Dorsolateral prefrontal cortex (tissue), 122 donors: ENCODE measurements at places on chromosomes 1 and 21. TPM values are rescaled to one million over a fixed set of nuclear protein-coding genes. Genes with fewer than 3 reads are reported as not detected.
A peak's percentile ranks its signal among the peaks of the same experiment; 100 is the strongest.

Gene SPRR4
- not detected for total RNA-seq

Gene FCRL6
- total RNA-seq, result not detected

Gene NRIP1
- total RNA-seq, result 31.4 TPM

Gene TFAP2E
- total RNA-seq, result 8.8 TPM

Gene GBP7
- not detected for total RNA-seq

Gene MTX1
- total RNA-seq, result 21.1 TPM

Gene HRNR
- total RNA-seq, result not detected

Gene GPR3
- 1.6 TPM for total RNA-seq

Gene LRRC71
- 0.60 TPM for total RNA-seq

Gene ACTL8
- total RNA-seq, result not detected

GRCh38 chr1:36585569-36586548 lies 103.1 kb upstream of the CSF3R start:
- DNase-seq, result no peak

DNA sequence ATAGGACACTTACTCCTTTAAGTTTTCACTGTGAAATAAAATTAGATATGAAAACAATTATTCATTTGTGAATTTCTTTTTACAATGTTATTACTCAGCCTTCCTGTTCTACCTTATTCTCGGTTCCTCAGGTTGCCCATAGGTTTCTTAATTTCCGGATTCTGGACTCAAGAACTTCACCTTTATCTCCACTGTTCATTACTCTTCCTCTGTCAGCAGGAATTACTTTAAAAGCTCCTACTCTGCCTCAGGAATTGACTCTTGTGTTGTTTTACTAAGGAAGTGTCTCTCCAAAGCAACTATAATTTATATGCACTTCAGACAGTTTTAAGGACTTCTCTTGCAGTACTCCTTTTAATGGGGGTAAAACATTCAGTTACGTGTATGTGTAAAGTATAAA lies 123.8 kb downstream of the OSBPL9 start:
- no peak for DNase-seq

DNA sequence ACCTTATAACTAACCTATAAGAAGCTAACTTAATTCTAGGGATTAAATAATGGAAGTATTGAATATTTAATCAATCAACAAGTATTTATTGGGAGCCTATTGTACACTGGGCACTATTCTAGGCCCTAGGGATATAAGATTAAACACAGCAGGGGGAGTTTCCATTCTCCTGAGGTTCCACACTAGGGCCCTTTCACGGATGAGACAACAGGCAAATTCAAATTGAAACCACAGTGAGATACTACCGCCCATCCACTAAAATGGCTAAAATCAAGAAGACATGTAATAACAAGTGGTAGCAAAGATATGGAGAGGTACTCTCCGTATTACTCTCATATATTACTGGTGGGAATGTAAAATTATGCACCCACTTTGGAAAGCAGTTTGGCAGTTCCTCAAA lies 674.4 kb downstream of the KIF26B start:
- DNase-seq, result no peak

GRCh38 chr1:185739967-185740366 lies 5.8 kb downstream of the HMCN1 start:
- no peak for DNase-seq

DNA sequence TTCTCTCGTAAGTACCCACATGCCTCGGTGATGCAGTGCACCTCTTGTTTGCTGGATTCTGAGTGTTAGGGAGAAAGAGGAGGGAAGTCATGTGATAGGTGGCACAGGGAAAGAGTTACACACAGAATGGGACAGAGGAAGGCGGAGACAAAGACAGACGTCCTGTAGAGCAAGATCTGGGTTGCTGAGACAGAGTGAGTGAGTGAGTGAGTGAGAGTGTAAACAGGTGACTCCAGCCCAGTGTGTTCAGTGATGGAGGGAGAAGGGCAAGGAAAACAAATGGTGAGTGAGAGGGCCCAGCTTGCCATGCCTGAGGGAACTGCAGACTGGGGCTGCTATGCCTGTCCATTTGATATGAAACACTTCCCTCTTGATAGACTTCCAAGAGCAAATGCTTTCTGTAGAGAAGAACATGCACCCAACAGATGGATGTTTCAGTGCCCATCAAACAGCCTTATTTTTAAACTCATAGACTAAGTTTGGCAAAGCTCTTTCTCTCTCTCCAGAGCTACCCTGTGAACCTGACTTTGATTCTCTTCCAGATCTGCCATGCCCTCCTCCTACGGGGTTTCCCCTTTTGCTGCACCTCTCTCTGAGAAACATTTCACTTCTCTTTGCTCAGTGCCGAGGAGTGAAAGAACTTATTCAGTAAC lies 209.9 kb upstream of the COA6 start:
- no peak for DNase-seq

DNA sequence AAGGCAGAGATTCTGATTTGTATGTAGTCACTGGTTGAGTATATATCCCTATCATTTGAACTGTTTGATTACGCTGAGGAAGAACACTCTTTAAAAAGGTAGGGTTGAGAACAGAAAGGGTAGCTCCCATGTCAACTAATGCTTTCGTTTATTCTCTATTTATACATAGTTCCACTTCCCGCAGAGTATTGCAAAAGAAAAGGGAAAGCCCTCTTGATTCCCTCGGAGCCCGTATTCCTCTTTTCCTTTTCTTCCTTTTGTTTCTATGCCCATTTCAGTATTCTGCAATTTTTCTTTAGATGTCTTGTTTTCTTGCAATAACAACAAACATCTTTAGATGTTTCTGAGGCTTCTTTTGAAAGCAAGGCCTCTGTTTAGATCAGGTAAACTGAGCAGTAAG lies 78.2 kb downstream of the DNTTIP2 start:
- DNase-seq, result no peak

DNA sequence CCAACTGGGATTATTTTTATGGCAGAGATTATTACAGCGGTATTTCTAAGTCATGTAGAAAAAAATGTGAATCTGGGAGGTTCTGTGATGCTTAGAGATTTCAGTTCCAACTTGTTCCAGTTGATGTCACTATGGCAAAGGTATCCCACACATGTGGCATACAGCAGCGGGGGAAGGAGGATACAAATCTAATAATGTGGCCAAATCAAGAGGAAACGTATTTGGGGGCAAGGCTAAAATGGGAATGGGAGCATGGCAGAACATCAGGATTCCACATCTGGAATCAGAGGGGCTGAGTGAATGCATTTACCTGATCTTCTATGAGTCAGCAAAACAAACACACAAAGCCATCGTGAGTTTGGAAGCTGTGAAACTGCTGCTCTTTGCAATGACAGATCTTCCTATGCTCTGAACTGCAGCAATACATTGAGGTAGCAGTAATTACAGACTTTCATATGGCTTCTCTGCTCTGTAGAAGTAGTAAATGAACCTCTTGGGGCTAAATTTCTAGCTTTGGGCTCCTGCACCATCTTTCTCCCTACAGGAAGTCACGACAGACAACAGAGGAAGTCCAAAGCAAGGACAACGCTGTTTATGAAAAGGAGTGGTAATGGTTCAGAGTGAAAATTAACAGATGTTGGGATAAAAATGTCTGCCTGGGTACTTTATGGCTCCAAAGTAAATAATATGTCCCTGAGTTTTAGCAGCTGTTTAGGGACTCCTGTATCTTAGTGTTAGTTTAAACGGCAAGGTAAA lies 55.5 kb downstream of the GABPA start:
- DNase-seq, result no peak

GRCh38 chr1:116001739-116002487 lies 25.6 kb downstream of the SLC22A15 start:
- DNase-seq, result no peak

GRCh38 chr1:175317779-175318178 lies 125.2 kb upstream of the KIAA0040 start:
- no peak for DNase-seq

DNA sequence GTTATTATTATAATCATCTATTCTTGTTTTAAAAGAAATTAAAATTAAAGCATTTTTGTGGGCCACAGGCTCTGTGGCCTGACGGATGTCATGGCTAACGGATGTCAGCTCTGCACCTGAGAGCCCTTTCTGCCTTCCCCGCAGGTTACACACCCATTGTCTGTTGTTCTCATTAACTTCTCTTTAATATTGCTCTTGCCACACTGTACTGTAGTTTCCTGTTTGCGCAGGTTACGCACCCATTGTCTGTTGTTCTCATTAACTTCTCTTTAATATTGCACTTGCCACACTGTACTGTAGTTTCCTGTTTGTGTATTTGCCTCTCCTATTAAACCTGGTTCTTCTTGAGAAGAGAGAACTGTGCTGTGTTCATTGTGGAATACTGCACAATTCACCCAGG lies 294.4 kb upstream of the PLXNA2 start:
- no peak for DNase-seq

- DNase-seq, result no peak
Measured at GRCh38 chr1:97143236-97143882, 421.8 kb downstream of the PTBP2 start.

DNA sequence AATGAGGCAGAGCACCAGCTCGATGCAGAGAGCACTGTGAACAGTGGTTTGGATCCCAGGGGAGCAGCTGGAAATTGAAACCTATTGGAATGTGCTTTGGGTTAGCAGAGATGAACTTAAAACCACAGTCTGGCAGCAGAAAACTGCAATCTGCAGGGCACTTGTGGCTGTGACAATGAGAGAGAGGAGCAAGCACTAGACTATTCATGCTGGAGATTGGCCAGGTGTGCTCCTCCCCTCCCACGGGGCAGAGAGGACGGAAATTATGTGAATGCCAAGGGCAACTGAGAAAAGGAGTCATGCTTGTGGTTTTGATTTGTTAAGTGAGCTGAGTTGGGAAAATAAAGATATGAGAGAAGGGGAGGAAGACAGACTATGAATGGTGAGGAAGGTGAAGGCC lies 38.1 kb downstream of the HSD3B2 start:
- no peak for DNase-seq

DNA sequence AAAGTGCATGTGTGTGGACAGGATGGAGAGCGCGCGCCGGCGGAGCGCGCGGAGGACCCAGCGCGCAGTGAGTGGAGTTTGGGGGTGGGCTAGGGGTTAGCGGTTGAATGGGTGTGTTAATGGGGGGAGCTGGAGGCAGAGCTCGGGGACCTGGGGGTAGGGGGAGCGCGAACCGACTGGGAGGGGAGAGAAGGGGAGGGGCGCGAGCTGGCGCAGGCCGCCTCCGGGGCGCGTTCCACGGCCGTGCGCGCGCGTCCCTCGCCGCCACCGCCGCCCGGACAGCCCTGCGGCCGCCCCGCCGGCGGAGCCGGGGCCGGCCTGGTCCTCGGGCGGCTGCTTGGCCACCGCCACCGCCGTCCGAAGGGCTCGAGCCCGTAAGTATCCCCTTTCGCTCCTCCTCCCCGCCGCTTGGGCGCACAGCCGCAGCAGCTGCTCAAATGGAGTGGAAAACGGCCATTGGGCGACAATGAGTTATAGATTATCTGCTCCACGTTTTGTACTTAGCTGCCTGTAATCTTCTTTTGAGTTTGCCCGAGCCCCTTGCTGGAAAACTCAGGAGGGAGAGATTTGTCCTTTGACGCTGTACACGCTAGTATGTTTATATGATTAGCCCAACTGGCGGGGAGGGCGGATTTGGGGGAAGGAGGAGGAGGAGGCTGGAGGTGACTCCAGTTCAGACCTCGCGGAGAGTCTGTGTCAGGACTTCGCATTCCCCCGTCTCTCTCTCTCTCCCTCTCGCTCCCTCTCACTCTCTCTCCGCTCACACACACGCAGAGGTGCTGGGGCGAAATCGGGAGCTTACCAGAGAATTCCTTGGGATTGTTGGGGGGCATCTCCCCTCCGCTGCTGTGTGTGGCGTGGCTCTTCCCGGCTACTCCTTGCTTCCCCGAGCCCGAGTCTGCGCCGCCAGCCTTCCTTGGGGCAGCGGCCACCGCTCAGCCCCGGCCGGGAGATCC lies at the start of gene ADGRL2:
TSS of gene ADGRL2 (plus strand) at position 240 of the 956 bp plus-strand sequence. CDS start 36,051 bp downstream, outside the sequence.
- peak; percentile 6 for DNase-seq

GRCh38 chr1:231611851-231612250 lies 14.7 kb upstream of the DISC1 start:
- peak; percentile 29 for DNase-seq

- DNase-seq, result no peak
Measured at GRCh38 chr1:36008546-36009197, 75.2 kb upstream of the TEKT2 start.

DNA sequence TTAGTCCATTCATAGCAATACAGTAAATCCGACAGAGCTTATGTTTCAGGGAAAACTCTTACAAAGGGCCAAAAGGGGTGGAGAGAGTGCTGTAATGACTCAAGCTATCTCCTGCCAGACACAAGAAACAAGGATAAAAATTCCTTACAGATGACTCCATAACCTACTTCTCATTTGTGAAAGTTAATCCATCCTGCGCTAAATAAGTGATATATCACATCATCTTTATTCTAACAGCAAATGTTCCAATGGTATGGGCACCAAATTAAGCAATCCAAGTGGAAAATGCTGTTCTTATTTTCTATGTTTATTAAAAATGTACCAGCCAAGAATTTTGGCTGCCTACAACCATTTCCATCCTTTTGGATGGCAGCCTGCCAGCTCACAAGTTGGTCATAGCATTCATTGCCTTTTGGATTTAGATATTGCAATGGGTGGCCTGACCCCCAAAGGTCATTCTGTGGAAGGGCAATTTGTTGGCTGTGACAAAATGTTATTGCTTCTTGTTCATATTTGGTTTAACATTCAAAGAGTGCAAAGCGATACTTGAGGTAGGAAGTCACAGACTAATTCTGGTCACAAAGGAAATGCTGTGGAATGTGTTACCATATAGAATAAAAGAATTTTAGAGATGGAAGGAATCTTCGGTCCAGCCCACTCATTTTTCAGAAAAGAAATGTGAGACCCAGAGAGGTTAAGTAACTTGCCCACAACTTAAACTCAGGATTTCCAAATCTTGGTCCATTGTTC lies 2.8 kb upstream of the ENAH start:
- peak; percentile 41 for DNase-seq

GRCh38 chr1:150613061-150613920 lies 16.1 kb downstream of the ENSA start:
- no peak for DNase-seq

DNA sequence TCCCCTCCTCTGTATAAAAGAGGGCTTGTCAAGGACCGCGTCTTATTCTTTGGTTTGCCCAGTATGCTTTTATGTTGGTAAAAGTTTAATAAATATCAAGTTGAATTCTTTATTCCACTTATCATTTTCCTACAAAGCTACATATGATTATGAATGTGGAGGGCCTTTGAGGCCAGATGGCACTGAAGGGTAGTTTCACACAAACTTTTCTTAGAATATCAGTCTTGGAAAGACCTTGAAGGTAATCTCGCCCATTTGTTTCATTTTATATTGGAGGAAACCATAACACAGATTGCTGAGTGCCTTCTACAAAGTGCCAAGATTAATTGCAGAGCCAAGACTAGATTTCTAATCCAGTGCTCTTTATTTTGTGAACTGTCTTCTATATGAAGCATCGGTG lies 5.8 kb upstream of the FUBP1 start:
- no peak for DNase-seq

GRCh38 chr1:163781146-163781545 lies 459.4 kb downstream of the NUF2 start:
- DNase-seq, result no peak

DNA sequence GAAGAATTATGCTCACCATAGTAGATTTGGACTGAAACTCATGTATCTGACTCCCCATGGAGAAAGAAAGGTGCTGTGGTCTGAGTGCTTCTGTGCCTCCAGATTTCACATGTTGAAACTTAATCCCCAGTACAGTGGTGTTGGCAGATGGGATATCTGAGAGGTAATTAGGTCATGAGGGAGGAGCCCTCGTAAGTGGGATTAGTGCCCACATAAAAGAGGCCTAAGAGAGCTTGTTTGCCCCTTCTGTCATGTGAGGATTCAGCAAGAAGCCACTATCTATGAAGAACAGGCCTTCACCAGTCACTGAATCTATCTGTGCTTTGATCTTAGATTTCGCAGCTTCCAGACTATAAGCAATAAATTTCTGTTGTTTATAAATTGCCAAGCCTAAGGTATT lies 150.1 kb downstream of the PLPP3 start:
- no peak for DNase-seq
